Suprapubic skin (tissue), 4 donors: ENCODE measurements at places on chromosomes 7 and 10. TPM values are rescaled to one million over a fixed set of nuclear protein-coding genes. Genes with fewer than 3 reads are reported as not detected.
A peak's percentile ranks its signal among the peaks of the same experiment; 100 is the strongest.

GRCh38 chr7:116732788-116733694, 61.0 kb downstream of the MET start:
- no peak for DNase-seq
- no peaks in the 10 kb centered on the region for H3K27me3 ChIP-seq
- H3K4me3 ChIP-seq = no peak overlapping the region
- H3K27ac ChIP-seq = no peak overlapping the region

GRCh38 chr10:117500456-117500855, 42.1 kb upstream of the EMX2 start:
- no peak overlapping the region for H3K4me3 ChIP-seq
- peaks cover 3% of the 10 kb centered on the region for H3K27me3 ChIP-seq
- H3K27ac ChIP-seq = no peak overlapping the region
- peaks cover 11% of the 10 kb centered on the region for H3K4me1 ChIP-seq
- H3K36me3 ChIP-seq = no peaks in the 10 kb centered on the region

DNA sequence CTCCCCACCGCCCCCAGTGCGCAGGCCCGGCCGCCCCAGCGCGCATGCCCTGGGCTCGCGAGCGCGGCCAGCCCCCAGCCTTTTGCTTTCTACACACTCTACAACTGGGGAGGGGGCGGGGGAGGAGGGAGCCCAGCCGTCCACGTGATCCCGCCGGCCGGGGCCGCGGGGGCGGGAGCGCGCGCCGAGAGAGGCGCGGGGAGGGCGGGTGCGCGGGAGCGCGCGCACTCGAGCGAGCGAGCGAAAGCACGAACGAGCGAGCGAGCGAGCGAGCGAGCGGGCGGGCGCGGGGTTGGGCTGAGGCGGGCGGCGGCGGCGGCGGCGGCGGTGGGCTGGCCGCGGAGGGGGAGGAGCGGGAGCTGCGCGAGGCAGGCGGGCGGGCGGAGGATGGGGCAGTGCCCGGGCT, at the start of gene AUTS2:
AUTS2 (plus strand) TSS at position 395 of the 406 bp plus-strand sequence. CDS start 1,179 bp downstream, outside the sequence.
- H3K36me3 ChIP-seq = no peaks in the 10 kb centered on the region
- DNase-seq = peak; percentile 88

- DNase-seq = no peak
- H3K4me3 ChIP-seq = no peak overlapping the region
- H3K27me3 ChIP-seq = no peaks in the 10 kb centered on the region
- no peaks in the 10 kb centered on the region for H3K36me3 ChIP-seq
Measured at GRCh38 chr10:43866712-43867111, 218.0 kb upstream of the ZNF32 start.

DNA sequence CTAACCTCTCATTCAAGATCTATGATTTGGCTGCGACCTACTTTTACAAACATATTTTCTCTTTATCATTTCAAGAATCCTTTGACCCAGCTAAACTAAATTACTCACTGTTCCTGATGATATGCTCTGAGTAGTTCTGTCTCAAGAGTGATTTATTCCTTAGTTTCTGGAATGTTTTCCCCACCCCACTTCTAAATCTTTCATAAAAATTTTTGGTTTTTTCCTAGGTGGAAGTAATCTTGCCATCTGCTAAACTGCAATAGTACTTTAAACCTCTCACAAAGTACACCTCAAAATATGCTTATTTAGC, 170.8 kb downstream of the DNAJC1 start:
- H3K27me3 ChIP-seq = no peaks in the 10 kb centered on the region
- H3K4me3 ChIP-seq = no peak overlapping the region
- no peaks in the 10 kb centered on the region for H3K4me1 ChIP-seq
- H3K27ac ChIP-seq = no peak overlapping the region
- no peaks in the 10 kb centered on the region for H3K36me3 ChIP-seq
- DNase-seq = no peak

DNA sequence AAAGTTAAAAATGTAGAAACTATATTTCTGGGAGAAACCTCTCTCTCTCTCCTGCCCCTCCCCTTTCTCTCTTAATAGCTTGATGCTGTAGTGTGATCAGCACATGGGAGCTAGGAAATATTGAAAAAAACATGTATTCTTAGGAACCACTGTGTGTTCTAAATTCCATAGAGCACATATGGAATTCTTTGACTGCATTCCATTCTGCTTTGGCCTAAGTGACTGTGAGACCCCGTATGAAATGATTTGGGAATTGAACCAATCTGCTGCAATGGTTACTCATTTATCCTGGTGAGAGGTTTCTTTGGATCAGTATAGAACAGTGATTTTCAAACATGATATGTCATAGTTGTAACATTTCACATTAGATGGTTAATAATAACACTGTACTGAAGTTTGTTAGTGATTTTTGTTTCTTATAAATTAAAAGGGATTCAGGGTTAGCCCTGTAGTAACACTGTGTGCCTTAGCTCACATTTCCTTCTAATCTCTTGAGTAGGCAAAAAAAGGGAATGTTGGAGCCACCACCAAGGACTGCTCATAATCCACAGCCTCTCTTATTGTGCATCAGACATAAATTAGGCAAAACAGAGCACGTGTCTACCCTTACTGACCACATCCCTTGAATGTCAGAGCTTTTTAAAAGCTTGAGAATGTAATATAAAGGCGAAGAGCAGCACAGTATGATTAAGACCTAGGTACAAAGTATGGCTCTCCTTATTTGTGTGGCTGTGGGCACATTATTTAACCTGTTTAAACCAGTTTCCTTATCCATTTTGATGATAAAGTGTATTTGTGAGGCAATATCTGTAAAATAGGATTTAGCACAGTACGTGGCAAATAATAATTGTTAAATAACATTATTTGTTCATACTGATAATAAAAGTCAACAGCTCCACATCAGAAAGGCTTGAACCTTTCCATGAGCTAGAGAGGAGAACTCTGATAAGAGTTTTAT, 69.1 kb downstream of the FAM185A start:
- no peaks in the 10 kb centered on the region for H3K4me1 ChIP-seq
- H3K36me3 ChIP-seq = peaks cover 10% of the 10 kb centered on the region
- DNase-seq = no peak
- H3K27ac ChIP-seq = no peak overlapping the region

DNA sequence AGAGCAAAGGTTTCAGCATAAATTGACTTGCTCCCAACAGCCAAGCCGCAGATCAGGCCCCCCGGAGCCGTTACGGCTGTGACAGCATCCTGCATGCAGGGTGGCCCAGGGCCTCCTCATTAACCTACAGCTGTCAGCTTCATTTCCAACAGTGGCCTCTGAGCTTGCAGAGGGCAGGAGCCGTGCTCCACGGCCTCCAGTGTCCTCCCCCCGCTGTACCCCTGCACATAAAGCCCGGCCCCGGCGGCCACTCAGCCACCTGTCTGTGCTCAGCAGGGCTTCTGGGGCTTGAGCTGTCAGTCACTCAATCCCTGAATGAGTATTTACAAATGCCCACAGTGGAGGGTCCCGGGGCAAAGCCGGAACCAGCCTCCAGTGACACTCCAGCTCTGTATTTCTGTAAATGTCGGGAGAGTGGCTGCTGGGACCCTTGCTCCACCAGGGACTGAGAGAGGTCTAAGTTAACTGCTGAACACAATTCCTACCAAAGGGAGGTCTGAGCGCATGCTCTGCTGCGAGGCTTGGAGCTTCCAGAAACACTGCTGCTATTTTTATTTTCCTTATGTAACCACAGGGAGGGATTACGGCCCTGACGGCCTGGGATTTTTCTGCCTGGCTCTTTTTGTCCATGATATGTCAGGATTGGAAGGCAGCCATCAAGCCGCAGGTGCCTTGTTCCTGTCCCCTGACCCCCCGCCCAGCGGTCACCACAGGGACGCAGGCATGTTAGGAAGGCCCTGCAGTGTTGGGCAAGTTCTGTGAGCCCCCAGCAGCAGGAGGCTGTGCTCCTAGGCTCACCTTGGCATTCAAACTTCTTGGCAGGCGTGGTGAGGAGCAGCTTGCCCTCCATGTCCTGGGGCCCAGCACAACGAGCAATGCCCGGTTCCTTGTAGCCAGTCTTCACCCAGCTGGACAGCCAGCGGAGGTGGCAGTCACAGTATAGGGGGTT, 165.0 kb downstream of the SLIT1 start:
- H3K27ac ChIP-seq = no peak overlapping the region
- no peak for DNase-seq
- H3K36me3 ChIP-seq = no peaks in the 10 kb centered on the region
- no peaks in the 10 kb centered on the region for H3K27me3 ChIP-seq

DNA sequence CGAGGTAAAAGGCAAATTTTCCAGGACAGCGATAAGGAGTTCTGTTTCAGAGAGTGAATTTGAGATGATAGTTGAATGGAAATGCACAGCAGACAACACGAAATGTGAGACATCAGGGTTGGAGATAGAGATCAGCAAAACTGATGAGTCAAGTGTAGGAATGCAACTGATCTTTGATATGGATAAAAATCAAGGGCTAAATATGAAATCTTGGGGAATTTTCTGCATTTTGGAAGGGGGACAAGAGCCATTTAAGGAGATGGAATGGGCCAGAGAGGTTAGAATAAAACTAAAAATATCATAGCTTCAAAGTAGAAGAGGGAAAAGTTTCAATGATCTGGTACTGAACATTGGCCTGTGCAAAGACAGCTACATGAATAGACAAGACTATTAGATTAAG, 11.5 kb downstream of the CISD1 start:
- no peak for DNase-seq
- H3K27ac ChIP-seq = no peak overlapping the region
- peaks cover 30% of the 10 kb centered on the region for H3K4me1 ChIP-seq
- no peak overlapping the region for H3K4me3 ChIP-seq
- peaks cover 3% of the 10 kb centered on the region for H3K36me3 ChIP-seq

GRCh38 chr7:24082826-24083225, 201.2 kb upstream of the NPY start:
- no peak for DNase-seq
- H3K4me3 ChIP-seq = no peak overlapping the region
- H3K4me1 ChIP-seq = no peaks in the 10 kb centered on the region
- no peaks in the 10 kb centered on the region for H3K27me3 ChIP-seq

- H3K27me3 ChIP-seq = no peaks in the 10 kb centered on the region
- peaks cover 12% of the 10 kb centered on the region for H3K36me3 ChIP-seq
- no peak for DNase-seq
- H3K4me3 ChIP-seq = no peak overlapping the region
- H3K27ac ChIP-seq = no peak overlapping the region
- no peaks in the 10 kb centered on the region for H3K4me1 ChIP-seq
Measured at GRCh38 chr7:138873220-138873892, 75.4 kb upstream of the ATP6V0A4 start.

DNA sequence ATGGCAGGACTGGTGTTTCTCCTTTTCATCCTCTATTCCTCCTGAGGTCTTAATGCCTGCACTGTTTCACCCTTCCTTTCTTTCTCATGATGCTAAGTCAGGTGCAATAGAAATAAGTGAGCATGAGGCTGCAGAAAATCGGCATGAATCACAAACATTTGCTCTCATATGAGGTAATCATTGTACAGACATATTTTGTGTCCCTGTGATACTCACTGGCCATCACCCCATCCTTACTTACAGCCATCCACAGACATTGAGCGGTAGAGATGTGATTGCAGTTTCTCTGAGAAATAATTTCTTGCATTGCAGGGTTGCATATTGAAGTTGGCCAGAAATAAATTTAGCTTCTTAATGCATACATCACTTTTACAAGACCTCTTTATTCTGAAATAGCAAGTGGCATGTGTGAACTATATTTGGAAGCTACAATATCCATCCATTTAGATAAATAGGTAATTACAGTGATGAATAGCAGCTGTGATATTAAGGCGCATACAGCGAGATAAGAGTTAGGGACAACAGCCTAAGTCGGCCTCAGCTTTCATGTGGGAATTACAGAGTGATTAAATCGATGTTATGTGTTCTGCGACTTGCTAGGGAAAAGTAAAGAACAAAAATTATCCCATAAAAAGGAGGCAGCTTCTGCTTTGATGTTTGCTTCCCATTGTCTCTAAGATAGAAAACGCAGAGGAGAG, 612.6 kb downstream of the SORCS3 start:
- H3K27ac ChIP-seq = no peak overlapping the region
- no peaks in the 10 kb centered on the region for H3K36me3 ChIP-seq
- no peak overlapping the region for H3K4me3 ChIP-seq
- H3K4me1 ChIP-seq = no peaks in the 10 kb centered on the region
- H3K27me3 ChIP-seq = no peaks in the 10 kb centered on the region

DNA sequence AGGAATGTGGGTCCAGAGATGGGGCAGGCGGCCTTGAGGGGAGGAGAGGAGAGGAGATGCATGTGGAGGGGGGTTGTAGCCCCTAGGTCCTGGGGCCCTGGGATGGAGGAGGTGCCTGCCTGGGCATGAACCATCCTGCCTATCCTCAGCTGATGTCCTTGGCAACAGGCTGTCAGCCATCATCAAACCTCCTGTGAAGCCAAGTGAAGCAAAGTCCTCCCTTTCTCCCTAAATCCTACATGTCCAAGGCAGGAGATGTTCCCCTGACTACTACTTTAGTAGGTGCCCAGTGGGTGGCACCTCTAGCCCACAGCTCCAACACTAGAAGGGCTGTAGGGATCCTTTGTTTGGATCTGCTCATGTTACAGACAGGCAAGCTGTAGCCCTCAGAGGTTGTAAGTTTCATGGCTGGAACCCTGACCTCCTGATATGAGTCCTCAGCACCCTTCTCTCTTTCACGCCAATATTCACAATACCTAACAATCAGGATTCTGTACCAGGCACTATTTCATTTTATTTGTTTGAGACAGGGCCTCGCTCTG, 66.6 kb upstream of the SYPL1 start:
- no peak overlapping the region for H3K4me3 ChIP-seq
- no peak for DNase-seq
- peaks cover 24% of the 10 kb centered on the region for H3K4me1 ChIP-seq

DNA sequence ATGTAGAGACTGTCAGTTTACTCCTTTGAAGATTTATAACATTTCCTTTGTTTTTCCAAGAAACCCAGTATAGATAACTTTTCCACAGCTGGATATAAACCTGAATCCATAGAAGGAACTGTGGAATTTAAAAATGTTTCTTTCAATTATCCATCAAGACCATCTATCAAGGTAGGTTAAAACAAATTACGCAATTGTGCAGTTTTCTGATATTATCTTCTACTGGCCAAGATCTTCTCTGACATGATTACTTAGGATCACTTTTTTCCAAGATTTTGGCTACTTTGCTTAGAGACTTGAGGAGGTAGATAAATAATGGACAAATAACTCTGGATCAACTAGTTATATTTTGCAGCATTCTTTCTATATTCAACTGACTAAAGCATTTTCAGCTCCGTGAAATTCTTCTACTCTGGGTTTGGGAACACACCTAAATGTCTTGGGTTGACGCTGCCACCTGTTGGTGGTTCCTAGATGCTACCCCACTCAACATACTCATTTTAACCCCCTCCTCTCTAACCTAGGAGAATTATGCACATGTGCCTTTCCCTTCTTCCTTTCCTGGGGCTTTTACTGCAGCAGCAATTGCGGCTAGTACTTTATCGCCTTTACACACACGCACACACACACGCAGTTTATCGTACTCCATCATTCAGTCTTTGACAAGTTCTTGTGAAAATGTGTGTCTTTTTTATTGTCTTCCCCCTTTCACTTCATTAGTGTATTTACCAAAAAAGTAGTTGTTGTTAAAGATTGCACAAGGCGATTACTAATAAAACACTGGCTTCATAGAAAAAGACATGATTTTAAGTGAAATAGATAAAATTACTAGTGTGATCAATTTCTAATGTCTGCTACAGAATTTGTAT, 32.7 kb downstream of the ABCB5 start:
- H3K4me3 ChIP-seq = no peak overlapping the region
- no peak overlapping the region for H3K27ac ChIP-seq
- no peaks in the 10 kb centered on the region for H3K36me3 ChIP-seq
- H3K27me3 ChIP-seq = no peaks in the 10 kb centered on the region

GRCh38 chr10:126798649-126799048, 106.6 kb upstream of the DOCK1 start:
- no peak for DNase-seq
- H3K4me3 ChIP-seq = no peak overlapping the region

- H3K36me3 ChIP-seq = no peaks in the 10 kb centered on the region
- H3K27me3 ChIP-seq = no peaks in the 10 kb centered on the region
- no peak overlapping the region for H3K27ac ChIP-seq
- H3K4me3 ChIP-seq = no peak overlapping the region
Measured at GRCh38 chr7:110375068-110375467, 715.9 kb upstream of the LRRN3 start.

Gene SRPK2
- 70.5 TPM for total RNA-seq

Gene PLPP4
- not detected for total RNA-seq

Gene MPP7
- total RNA-seq = 39.1 TPM

Gene WIPF3
- 0.30 TPM for total RNA-seq
